Stimulated activated CD8-positive, alpha-beta memory T cell treated with anti-CD3 and anti-CD28 coated beads, Interleukin-7, amount 100 ng/mL, for 1 hour (primary cell): ENCODE measurements at places on chromosomes 7 and 10.

DNA sequence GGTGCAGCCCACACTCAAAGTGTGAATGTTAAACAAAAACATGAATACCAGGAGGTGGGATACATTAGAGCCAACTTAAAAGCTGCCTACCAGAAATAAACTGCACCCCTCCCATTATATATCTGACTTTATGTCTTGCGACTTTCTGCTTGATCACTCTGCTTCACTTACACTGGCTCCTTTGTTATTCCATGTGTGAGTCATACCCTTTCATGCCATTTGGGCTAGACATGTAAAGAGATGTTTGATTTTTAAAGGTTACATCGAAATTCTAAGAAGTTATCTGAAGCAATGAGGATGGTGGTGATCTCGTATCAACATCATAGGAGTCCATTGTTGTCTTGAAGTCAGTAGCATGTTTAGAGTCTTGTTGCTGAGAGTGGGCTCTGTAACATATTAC lies 31.6 kb upstream of the ETV1 start:
- no peak for DNase-seq

- DNase-seq = no peak
These were observed 69.9 kb downstream of the SDK1 start for GRCh38 chr7:3370921-3371320.

DNA sequence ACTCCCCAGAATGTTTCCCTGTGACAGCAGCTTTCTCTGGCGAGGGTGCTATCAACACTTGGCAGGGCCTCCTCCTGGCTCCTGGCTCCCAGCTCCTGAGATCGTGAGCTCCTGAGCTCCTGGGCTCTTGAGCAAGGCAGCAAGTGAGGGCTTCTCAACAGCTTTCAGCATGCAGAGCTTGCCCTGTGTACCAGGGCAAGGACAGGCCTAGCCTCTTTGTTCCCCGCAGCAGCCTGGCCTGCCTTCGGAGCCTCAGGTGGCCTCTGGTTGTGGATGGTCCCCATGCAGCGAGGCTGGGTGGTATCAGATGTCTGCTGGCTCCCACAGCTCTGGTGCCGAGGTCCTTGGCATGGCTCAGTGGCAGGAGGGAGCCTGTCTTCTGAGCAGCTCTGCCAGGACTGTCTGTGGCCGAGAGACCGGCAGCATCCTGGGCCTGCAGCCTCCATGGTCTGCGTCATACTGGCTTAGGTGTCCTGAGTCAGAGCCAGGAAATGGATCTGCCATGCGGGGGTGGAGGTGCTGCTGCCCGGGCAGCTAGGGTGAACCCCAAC lies 44.2 kb downstream of the ZMIZ1 start:
- DNase-seq = no peak

DNA sequence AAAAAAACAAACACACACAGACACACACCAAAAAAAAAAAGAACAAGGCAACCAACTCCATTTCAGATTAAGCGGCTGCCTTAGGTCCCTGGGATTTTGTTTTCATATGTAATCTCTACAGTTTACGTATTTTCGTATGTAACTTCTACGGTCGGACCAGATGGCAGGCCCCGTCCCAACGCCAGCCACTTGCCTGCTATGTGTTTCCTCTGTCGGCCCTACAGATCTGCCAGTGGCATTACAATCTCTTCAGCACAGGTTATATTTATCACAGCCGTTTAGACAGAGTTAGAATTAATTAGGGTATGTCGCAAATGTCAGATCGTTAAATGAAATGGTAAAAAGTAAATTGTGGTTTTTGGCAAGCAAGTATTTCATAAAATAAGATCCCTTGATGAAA lies 99.3 kb downstream of the DNAJB6 start:
- no peak for DNase-seq

GRCh38 chr10:131555406-131555805 lies 243.9 kb upstream of the TCERG1L start:
- DNase-seq = no peak
